ENCODE measurements at places on chromosomes 6 and 20. TPM values are rescaled to one million over a fixed set of nuclear protein-coding genes. Genes with fewer than 3 reads are reported as not detected.

Gene OPRM1
- not detected for total RNA-seq

Gene CUL7
- 87.6 TPM for total RNA-seq

Gene ERMARD
- 14.9 TPM for total RNA-seq

Gene RBBP8NL
- not detected for total RNA-seq

Gene CST2
- total RNA-seq = not detected

Gene FAM83B
- total RNA-seq = not detected

Gene TIAM2
- 30.7 TPM for total RNA-seq

Gene ERVFRD-1
- not detected for total RNA-seq

Gene CLPSL1
- not detected for total RNA-seq

Gene LGSN
- not detected for total RNA-seq

Gene RCAN2
- total RNA-seq = 37.2 TPM

Gene SALL4
- 0.16 TPM for total RNA-seq

Gene HMGA1
- 46.4 TPM for total RNA-seq

Gene TUBB2B
- total RNA-seq = 8.4 TPM

Gene F13A1
- total RNA-seq = 0.12 TPM

Gene UNC93A
- not detected for total RNA-seq

Gene SLA2
- total RNA-seq = under 0.01 TPM

Gene SLC24A3
- 0.49 TPM for total RNA-seq

Gene TENT5A
- 61.7 TPM for total RNA-seq

Gene PPP1R14C
- total RNA-seq = 0.16 TPM

Gene GPX5
- total RNA-seq = not detected

Gene FAM83C
- total RNA-seq = under 0.01 TPM

Gene TRIM10
- total RNA-seq = not detected

Gene PPIL6
- 2.1 TPM for total RNA-seq

Gene MUC22
- total RNA-seq = not detected

Gene TBP
- 15.8 TPM for total RNA-seq

Gene TRIM26
- total RNA-seq = 38.5 TPM

Gene ZNF391
- total RNA-seq = 0.49 TPM

Gene PKIB
- total RNA-seq = 0.12 TPM

Gene SMPD2
- total RNA-seq = 14.3 TPM

Gene KHDC1L
- 1.1 TPM for total RNA-seq

Gene ABRACL
- 21.3 TPM for total RNA-seq

Gene PACSIN1
- not detected for total RNA-seq

Gene RRAGD
- 1.5 TPM for total RNA-seq

Gene SLX4IP
- 5.0 TPM for total RNA-seq

Gene HCK
- 0.65 TPM for total RNA-seq

Gene CPXM1
- total RNA-seq = 0.65 TPM

Gene CRISP3
- total RNA-seq = not detected
